Stimulated activated CD4-positive, alpha-beta T cell treated with anti-CD3 and anti-CD28 coated beads, TNF-alpha, amount 100 ng/mL, for 48 hours (primary cell): ENCODE measurements at places on chromosomes 16 and 17.

GRCh38 chr16:66342294-66342900, 24.1 kb upstream of the CDH5 start:
- DNase-seq, result peak; percentile 19

DNA sequence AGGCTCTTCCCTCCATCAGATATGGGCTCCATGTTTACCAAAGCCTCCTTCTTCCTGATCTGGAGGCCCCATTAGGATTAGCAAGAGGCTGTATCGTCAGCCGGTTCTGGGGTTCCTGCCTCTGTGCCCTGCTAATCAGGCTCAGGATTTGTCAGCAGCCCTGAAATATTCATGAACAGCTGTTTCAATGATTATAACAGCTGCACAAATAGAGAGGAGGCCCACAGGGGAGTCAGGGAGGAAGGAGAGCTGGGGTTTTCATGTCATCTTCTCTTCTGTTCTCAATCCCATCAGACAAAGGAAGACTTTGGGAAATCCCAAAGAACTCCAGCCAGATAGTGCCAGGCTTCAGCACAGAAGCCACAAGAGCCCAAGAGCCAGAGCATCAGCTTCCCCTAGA, 72.3 kb upstream of the MMP2 start:
- DNase-seq, result no peak

- DNase-seq, result no peak
Observed at GRCh38 chr17:76161619-76162266, 20.7 kb upstream of the FOXJ1 start.

GRCh38 chr16:86901483-86901882, 323.1 kb downstream of the FOXL1 start:
- no peak for DNase-seq

- no peak for DNase-seq
Observed at GRCh38 chr17:73639932-73640331, 4.3 kb downstream of the SDK2 start.

- no peak for DNase-seq
Observed at GRCh38 chr16:5012887-5013286, 20.8 kb downstream of the NAGPA start.

DNA sequence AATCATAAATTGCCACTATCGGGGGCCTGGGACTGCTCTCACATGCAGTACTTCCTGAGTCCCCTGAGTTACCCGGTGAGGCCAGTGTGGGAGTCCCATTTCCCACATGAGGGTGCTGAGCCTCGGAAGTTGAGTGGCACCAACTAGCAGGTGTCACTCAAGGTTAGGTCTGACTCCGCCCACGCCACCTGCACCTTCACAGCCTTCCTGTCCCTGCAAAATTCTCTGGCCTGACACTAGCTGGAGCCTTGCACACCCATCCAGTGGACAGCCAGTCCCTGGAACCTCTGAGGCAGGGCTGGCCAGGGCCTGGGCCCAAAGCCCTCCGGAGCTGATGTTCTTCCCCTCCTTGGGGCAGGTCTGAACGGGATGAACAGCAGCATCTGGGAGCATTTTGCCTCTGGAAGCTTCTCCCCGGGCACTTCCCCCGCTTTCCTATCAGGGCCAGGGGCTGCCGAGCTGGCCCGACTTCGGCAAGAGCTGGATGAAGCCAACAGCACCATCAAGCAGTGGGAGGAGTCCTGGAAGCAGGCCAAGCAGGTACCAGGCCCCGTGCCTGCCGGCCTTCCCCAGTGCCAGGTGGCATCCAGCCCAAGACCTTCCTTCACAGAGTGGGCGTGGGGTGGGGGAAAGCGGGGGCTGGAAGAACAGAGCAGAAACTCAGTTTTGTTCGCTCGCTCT, 21.9 kb downstream of the UNC13D start:
- no peak for DNase-seq

- DNase-seq, result no peak
Observed at GRCh38 chr16:84788920-84789391, 30.8 kb upstream of the CRISPLD2 start.

- DNase-seq, result no peak
Observed at GRCh38 chr16:2148714-2149629, 547 bp downstream of the RAB26 start.

DNA sequence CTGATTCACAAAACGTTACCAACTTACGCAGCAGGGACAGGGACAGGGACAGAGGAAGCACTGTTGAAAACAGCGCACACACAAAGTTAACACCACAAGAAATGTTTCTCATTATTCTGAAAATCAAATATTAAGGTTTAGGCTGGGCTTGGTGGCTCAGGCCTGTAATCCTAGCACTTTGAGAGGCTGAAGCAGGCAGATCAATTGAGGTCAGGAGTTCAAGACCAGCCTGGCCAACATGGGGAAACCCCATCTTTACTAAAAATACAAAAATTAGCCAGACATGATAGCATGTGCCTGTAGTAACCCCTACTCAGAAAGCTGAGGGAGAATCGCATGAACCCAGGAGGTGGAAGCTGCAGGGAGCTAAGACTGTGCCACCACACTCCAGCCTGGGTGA, 4.2 kb downstream of the CYTH1 start:
- DNase-seq, result no peak

GRCh38 chr16:8512941-8513624, 77.2 kb downstream of the TMEM114 start:
- no peak for DNase-seq

GRCh38 chr16:67544329-67544841, 15.8 kb downstream of the RIPOR1 start:
- no peak for DNase-seq

DNA sequence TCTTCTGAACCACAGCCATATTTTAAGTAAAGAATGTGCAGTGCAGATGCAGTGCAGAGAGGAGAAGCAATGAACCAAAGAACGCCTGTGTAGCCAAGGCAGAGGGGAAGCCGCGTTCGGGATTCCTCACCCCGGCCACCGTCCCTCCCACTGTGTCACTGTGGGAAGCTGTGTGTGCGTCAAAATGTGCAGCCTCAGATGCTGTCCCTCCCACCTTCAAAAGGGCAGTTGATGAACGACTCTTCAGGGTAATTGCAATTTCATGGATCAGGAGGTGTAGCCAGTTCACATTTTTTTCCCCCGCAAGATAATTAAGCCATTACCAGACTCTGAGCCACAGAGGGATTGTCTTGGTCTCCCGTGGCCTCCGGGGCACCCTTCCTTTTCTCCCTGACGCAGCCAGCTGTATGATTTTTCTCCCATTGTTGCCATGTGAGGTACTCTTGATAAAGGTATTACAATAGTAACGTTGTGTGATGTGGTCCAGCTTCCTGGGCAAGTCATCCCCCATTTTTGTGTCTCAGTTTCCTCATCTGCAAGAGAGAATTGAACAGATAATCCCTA, 190.0 kb downstream of the FOXL1 start:
- DNase-seq, result no peak

DNA sequence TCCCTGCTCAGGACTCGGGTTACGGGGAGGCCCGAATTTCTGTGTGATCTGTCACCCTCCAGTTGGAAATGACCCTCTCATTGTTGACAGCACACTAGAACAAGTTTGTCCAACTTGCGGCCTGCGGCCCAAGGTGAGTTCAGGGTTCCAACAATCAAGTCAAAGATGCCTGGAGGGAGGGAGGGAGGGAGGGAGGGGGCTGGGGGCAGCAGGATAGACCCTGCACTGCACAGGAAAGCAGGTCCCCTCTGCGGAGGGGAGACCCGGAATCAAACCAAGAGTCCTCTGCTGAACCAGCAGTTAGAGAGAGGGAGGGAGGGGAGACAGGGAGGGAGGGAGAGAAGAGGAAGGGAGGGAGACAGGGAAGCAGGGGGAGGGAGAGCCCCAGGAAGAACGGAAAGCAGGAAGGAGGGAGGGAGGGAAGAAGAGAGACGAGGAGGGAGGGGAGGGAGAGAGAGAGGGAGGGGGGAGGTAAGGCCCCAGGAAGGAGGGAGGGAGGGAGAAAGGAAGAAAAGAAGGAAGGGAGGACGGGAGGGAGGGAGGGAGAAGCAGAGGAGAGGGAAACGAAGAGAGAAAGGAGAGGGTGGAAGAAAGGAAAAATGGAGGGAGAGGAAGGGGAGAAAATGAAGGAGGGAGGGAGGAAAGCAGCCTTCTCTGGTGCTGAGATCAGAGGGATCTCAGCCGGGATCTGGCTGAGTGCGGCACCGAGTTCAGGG, 96.7 kb upstream of the CDH5 start:
- DNase-seq, result no peak

- no peak for DNase-seq
Observed at GRCh38 chr17:14305785-14306496, 5.1 kb downstream of the HS3ST3B1 start.

GRCh38 chr16:30075503-30076275, at the start of gene PPP4C:
Gene PPP4C (plus strand): TSS chr16:30075994. CDS start chr16:30076378, 384 bp downstream.
- DNase-seq, result peak; percentile 86

- no peak for DNase-seq
Observed at GRCh38 chr17:16435925-16436886, 20.8 kb downstream of the TRPV2 start.

DNA sequence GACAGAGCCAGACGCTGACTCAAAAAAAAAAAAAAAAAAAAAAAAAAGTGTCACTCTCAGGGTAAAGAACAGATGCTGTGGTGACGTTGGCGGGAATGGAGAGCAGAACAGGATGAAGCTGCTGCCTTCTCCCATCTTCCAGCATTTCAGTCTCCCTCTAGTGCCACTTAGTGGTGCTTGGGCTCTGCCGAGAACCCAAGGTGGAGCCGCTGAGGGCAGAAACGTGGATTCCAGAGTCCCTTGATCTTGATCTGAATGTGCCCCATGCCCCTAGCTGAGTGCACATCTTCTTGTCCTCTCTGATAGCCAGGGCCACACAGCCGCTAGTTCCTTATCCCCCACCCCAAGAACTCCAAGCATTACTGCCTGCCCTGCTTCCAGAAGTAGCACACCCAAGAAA, 43.2 kb upstream of the FA2H start:
- no peak for DNase-seq

DNA sequence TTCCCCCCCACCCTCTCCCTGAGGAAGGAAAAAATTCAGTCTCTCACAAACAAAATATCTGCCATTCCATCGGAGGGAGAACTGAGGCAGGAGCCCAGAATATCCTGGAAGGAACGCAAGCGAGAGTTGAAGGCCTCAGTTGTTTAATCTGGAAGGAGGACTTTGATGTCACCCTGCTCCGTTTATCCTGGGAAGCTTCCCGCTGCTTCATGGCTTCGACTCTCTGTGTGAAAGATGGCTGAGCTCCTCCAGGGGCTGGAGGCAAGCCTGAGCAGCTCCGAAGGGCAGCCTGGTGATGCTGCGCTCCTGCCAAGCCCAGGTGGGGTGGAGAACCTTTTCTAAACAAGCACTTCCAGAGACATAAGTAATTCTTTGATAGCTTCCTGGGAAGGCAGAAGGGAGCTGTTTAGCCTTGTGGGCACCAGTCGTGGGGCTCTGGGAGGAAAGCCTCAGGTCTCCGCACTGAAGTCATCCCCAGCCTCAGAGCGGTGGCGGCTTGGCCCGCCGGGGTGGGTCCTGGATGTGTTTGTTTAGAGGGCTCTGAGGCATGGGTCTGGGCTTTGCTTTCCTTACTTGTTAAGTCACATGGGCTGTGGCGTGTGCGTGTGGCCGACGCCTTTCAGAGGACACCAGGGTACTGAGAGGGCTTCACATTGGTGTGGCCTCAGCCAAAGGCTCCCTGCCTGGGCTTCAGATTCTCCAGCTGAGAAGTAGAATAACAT, 7.9 kb downstream of the NKD1 start:
- DNase-seq, result no peak

DNA sequence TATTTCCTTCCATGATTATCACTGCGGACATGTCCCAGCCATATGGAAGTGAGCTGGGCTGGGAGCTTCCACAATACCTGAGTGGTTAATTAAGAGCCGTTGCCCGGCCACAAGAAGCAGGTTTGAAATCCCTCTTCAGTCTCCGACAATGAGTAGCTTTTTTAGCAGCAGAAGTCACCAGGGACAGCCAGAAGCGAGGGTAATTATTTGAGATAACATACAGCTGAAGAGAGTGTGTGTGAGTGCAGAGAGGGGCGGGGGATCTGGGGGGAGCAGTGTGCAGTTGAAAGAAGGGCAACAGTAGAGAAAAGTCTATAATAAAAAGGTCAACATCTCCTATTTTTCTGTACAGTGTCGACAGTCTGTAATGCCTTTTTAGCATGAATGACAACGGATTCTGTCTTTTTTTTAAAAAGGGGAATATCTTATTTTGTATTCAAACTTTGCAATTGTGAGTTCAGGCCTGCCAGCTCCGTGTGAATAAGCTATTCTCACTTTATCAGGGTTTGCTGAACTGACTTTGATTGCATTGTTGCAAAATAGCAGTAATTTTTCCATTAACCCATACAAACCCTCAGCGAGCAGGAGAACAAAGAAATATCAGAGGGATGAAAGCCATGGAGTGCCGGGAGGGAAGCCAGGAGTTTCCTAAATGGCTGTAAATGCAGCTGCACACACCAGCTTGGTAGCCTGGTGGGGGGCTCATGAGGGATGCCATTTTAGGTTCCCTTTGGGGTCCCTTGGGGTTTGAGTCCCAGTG, 220.3 kb upstream of the IRX3 start:
- DNase-seq, result no peak
